ENCODE measurements at places on chromosomes 7 and 10. TPM values are rescaled to one million over a fixed set of nuclear protein-coding genes. Genes with fewer than 3 reads are reported as not detected.

DNA sequence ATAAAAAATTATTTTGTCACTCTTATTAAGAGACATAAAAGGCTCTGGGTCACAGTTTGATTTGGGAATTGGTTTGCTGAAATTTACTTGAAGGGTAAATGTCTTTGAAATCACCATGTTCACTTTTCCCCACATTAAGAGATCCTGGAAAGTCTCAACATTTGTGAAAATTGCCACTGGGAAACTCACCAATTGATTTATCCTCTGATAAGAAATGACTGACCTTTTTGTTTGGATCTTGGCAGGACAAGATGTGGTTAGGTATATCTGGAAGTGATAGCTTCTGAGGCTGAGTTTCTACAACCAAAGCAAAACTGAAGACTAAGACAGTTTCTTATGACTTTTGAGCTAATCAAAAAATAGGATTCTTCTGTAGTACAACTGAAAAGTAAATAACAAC, 107.1 kb upstream of the TMEM106B start:
- ATAC-seq: no peak

DNA sequence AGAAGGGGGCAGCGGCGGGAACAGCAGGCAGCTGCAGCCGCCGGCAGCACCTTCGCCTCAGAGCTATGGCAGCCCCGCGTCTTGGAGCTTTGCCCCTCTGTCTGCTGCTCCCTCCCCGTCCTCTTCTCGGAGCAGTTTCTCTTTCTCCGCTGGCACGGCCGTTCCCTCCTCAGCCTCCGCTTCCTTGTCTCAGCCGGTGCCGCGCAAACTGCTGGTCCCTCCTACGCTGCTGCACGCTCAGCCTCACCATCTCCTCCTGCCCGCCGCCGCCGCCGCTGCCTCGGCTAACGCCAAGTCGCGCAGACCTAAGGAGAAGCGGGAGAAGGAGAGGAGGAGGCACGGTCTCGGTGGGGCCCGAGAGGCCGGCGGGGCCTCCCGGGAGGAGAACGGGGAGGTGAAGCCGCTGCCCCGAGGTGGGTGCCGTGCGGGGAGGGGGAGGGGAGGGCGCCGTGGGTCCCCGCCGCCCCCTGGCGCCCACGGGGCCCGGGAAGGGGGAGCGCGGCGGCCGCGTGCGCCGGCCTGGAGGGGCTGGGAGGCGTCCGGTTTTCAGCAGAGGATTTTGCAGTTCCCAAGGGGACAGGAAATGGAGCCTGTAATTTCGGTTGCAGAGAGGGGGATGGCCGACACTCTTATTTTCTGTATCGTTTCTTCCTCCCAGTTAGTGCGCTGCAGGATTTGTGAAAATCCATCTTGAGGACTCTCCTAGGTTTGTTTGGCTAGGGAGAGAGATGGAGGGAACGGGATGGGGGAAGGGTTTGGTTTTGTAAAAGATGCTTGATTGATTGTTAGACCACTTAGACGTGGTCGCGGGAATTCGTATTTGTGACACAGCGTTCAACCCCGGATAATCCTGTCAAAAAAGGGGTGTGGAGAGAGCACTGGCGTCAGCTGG, 630 bp downstream of the RSBN1L start:
- peak; percentile 56 for ATAC-seq

DNA sequence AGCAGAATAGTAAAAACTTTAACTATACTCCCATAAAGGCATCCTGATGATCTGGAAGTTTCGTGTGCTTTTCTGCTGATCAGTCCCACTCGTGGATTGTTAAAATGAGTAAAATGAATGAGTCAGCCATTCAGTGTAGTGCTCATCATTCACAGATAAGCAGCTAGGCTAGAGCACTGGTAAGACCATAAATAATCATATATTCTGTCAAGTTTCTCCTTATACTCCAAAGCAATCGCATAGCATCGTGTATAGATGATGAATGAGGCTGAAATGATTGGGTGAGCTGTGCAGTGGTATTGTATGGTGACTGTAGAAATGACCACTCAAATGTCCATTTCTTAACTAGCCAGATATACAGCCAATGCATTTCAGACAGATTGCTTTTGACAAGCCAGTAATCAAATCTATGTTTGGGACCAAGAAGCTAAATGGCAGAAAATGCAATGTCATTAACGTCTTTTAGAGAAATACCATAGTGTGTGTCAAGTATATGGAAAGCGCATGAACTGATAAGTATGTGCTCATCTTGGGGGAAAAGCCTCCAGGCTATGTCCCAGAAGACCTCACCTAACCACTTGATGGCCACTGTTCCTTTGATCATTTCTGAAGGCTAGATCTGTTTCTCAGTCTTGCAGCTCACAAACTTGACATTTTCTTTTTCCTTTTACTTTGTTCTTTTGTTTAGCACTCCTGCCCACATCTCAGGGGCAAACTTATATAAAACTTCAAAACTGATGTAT, 227.2 kb upstream of the FAM3C start:
- ATAC-seq: no peak

GRCh38 chr10:122435212-122435827, 19.1 kb upstream of the ARMS2 start:
- peak; percentile 49 for ATAC-seq

DNA sequence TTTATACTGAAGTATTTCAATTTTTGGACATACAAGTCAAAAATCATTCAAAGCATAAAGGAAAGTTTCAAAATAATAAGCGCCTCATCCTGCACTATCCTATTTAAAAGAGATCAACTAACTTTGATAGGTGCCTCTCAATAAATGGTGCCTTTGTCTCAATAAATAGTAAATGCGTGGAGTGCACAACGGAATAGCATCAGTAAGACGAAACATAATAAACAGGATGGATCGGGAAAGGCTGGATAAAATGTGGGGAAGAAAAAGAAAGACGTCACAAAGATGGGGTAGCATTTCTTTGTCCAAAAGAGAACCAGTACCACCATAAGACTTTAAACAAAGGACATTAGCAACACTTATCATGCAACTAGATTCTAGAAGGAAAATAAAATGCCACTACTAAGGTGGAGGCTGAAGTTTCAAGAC, 571 bp upstream of the PRKAR2B start:
- ATAC-seq: no peak

- ATAC-seq: no peak
These were observed 1183.6 kb downstream of the GATA3 start for GRCh38 chr10:9238041-9238440.

DNA sequence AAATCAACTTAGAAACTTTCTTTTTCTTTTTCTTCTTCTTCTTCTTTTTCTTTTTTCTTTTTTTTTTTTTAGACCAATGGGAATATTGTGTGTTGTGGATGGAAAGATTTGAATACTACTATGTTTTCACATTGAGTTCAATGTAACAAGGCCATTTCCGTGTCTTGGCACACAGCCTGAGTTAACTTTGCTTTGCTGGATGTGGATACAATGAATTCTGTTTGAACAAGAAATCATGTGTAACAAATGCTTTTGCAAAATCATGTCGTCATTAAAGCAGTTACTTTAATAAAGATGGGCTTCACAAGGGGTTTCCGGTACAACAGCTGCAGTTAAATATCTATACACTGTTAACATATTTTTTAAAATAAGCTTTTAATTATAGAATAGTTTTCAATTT, 13.5 kb upstream of the ENTPD1 start:
- no peak for ATAC-seq

DNA sequence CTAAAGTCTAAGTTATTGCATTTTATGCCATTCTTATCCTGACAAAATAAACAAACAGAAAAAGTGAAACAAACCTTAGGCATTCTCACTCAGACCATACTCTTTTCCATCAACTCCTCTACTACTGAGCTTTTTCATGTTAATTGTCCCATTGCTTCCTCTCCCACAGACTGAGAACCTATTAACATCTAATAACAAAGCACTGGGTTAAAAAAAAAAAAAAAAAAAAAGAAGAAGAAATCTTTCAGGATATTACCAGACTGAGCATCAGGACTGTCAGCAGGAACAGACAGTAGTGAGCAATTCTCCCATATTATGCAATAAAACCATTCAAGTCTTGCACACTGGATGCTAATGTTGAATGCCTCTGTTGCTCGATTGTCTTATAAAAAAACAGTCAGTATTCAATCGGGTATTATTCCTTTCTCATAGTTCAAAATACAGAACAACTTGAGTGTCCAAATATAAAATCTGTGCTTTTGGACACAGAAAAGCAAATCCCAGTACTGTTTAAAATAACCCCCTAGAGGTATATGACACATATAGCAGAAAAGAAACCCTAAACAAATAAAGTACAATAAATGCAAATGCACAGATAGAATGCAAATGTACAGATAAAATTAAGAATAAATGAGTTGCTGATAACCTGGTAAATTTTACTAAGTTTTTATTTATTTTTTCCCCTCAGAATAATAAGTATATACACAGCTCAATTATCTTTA, 531.3 kb upstream of the LRRTM3 start:
- no peak for ATAC-seq

- ATAC-seq: no peak
These were observed 13.7 kb upstream of the MAP3K8 start for GRCh38 chr10:30420266-30420665.

- peak; percentile 39 for ATAC-seq
These were observed 10.9 kb downstream of the GPR141 start for GRCh38 chr7:37694208-37695094.

DNA sequence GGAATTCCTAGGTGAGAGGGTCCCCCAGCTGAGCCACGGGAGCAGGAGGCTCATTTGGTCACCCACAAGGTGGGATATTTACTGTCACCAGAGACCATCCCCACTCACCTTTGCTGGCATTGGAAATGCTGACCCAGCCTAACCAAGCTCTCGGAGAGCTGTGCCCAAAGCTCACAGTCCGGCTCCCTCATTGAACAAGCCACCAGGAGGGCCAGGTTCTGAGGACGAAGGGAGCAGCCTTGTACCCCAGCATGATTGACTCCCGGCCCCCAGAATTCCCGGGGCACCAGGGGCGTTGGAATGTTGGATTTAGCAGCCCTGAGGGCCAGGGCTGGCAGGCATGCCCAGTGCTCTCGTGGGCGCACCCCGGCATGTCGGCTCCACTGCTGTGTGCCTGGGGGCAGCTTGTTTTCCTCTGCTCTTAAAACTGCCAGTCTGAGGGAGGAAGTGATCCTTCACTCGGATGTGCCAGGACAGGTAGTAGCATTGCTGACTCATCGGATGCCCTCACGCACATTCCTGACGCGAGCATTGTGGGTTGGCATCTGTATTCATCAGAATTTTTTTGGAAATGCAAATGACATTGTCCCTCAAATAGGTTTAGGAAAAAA, 23.3 kb downstream of the CLIP2 start:
- peak; percentile 97 for ATAC-seq

DNA sequence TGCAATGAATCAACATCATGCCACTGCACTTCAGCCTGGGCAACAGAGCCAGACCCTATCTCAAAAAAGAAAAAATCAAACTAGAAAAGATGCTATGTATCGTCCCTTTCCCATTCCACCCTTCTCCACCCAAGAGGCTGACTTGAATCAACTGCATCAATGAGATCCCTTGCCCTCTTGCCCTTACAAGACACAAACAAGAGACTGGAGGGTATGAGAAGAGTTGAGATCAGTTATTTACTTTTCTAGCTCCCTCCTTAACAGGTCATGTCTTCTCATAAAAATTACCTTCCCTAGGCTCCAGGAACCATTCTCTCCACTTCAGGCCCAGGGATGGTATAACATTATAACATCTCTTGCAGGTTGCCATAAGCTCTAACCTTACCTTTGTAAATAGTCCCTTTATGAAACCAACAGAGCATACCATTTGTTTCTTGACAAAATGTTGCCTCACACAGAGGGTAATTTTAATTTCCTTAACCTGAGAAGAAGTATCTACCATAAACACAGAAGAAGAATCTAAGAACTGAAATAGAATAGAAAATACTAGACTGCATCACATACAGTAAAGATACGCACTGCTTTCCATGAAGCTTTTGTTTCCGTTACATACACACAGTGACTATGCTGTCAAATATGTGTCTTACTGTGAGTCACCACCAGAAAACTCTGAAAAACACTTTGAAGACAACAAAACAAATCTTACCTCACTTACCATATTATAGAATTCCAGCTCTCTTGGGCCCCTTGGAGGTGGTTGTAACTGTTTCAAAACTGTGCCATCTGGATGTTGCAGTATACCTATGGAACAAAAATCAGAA, 30.5 kb downstream of the IPMK start:
- ATAC-seq: no peak

- no peak for ATAC-seq
These were observed 506.6 kb upstream of the POT1 start for GRCh38 chr7:125436220-125436619.

DNA sequence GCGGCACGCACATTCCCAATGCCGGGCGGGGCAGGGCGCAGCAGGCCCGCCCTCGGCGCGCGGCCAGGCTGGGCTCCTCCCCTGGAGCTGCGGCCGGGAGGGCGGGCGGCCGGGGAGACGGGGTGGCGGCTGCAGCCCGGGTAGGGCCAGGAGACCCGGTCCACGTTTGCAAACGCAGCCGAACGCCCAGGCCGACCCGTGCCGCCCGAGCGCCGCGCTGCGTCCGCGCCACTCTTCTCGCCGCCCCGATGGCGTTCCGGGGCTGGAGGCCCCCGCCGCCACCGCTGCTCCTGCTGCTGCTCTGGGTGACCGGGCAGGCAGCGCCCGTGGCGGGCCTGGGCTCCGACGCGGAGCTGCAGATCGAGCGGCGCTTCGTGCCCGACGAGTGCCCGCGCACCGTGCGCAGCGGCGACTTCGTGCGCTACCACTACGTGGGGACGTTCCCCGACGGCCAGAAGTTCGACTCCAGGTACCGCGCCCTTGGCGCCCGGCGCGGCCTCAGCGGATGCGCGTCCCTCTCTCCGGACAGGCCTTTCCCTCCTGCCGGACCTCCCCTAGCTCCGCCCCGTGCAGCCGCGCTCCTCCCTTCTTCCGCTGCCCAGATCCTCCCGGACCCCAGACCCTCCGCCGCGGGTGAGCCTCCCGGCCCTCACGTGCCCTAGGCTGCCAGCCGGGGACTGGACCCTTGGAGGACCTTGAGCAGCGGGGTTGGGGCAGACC, at the start of gene FKBP9:
Gene FKBP9, plus strand, starts transcription at position 115 of the 720 bp plus-strand sequence. Its CDS starts 134 bp downstream, at position 249.
- peak; percentile 97 for ATAC-seq

DNA sequence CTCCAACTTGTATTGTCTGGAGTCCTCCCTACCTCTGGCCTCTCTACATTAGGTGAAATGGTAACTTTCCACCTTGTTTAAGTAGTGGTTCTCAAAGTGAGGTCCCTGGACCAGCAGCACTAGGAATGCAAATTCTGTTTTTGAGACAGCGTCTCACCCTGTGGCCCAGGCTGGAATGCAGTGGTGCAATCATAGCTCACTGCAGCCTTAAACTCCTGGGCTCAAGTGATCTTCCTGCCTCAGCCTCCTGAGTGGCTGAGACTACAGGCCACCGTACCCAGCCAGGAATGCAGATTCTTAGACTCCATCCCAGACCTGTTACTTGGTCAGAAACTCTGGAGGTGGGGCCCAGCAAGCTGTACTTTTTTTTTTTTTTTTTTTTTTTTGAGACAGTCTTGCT, 6.8 kb upstream of the TBL2 start:
- no peak for ATAC-seq

GRCh38 chr7:129798616-129799349, 154.0 kb downstream of the UBE2H start:
- no peak for ATAC-seq

- ATAC-seq: no peak
These were observed 5.7 kb downstream of the AUTS2 start for GRCh38 chr7:69603937-69604494.

LIPK gene
- 3.3 TPM for total RNA-seq

CCL24 gene
- 0.56 TPM for total RNA-seq

SPDYE16 gene
- total RNA-seq: not detected

GPR141 gene
- 0.60 TPM for total RNA-seq

ABCC2 gene
- total RNA-seq: 0.36 TPM

MET gene
- 10.4 TPM for total RNA-seq

HSPA12A gene
- total RNA-seq: 3.9 TPM

EBF3 gene
- total RNA-seq: 0.44 TPM

AKR1C2 gene
- total RNA-seq: 115 TPM

CCDC201 gene
- not detected for total RNA-seq

MRLN gene
- total RNA-seq: not detected

MEOX2 gene
- 0.60 TPM for total RNA-seq
